Activated gamma-delta T cell treated with Interleukin-2 at 50 U/mL for 16 hours (primary cell): ENCODE measurements at places on chromosomes 11 and 22.

GRCh38 chr11:115920092-115920461 lies 415.9 kb upstream of the CADM1 start:
- DNase-seq = no peak

- no peak for DNase-seq
Measured at GRCh38 chr11:26027887-26028286, 304.0 kb upstream of the ANO3 start.

GRCh38 chr11:102608699-102609098 lies 16.4 kb downstream of the MMP20 start:
- DNase-seq = no peak

- DNase-seq = no peak
Measured at GRCh38 chr11:132610216-132610615, 922.1 kb downstream of the OPCML start.

- no peak for DNase-seq
Measured at GRCh38 chr11:115391598-115391997, 112.6 kb downstream of the CADM1 start.

- no peak for DNase-seq
Measured at GRCh38 chr22:37174964-37175363, 13.1 kb downstream of the C1QTNF6 start.

DNA sequence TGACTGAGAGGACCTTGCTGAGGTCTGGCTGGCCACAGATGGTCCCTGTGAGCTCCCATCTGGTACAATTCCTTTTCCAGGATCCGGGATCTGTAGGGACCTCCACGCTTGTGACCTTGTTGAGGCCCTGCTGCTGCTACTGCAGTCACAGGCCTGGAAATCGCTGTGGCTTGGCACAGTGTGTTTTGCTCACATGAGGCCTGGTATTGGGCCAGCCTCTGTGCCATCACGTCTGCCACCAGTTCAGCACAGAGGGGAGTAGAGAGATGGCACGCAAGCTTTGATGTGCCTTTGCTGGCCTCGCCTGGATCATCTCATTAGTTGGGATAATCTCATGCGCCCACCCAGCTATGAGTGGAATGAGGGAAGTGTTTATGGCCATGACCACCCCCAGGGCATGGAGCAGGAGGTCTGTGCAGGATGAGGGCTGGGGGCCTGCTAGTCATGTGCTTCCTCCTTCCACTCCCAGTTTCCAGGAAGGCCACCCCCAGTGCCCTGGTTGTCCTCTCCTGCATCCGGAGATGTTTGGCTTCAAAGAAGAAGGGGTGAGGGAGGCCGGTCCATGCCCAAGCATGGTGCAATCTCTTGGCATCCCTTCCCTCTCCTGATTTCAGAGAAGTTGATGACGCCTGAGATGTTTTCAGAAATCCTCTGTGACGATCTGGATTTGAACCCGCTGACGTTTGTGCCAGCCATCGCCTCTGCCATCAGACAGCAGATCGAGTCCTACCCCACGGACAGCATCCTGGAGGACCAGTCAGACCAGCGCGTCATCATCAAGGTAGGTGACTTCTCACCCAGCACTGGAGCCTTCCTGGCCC lies 22.4 kb downstream of the DERL3 start:
- no peak for DNase-seq

GRCh38 chr11:131157678-131158077 lies 212.7 kb upstream of the NTM start:
- DNase-seq = no peak

DNA sequence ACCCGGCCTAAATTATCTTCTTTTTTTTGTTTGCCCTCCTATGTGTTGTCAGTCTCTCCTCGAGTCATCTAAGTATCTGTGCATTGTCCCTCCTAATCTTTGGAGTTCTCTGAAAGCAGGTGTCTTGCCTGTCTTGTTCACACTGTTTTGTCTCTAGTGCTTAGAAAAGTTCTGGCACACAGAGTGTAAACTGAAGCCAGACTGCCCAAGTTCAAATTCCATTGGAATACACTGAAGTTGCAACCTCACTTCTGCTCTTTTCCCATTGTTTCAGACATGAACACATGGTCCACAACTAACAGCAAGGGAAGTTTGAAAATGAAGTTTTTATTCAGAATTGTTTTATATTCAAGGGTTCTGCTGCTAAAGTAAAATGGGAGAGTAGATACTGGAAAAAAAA lies 38.7 kb downstream of the PAX6 start:
- no peak for DNase-seq

GRCh38 chr22:44100411-44100810 lies 76.3 kb downstream of the PARVB start:
- no peak for DNase-seq

DNA sequence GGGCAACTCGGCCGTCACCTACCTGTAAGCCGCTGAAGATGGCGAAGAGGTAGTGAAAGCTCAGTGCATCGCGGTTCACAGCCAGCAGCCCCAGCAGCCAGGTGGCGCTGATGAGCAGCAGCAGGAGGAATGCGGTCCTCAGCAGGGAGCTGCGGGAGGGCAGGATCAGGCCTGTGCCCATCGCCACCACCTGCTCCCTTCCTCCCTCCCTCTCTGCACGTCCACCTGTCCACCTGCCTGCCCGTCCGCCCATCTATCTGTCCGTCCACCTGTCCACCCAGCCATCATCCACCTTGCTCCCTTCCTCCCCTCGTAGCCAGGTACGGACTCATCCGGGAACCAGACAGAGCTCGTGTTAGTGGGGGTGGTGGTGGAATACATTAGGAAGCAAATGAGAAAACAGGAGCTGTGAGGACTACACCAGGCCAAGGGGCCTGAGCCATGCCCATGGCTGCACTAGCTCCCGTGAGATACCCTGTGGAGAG lies 32.2 kb downstream of the TRMU start:
- DNase-seq = peak; percentile 70

DNA sequence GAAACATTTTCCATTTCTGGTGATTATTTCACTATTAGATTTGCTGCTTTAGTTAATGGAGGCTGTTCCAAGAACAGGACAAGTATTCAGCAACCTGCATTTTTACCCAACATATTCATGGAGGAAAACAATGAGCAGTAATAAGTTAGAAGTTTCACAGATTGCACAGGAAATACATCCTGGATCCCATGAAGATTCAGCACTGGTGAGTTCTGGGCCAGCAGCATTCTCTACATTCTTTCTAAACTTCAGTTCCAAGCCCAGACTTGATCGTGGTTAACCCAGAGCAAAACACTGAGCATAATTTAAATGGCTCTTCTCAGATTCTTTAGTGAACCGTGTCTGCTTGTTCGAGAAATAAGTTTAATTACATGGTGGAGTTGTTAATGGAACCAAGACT lies 3.8 kb downstream of the FJX1 start:
- DNase-seq = no peak
